ENCODE measurements at places on chromosomes 11 and 22.

- DNase-seq = no peak
Observed at GRCh38 chr11:36441610-36442208, 68.4 kb downstream of the TRAF6 start.

- no peak for DNase-seq
Observed at GRCh38 chr11:37333345-37333744, 735.3 kb upstream of the RAG2 start.

GRCh38 chr11:7871056-7871455 lies 60.0 kb downstream of the OR10A6 start:
- DNase-seq = no peak

DNA sequence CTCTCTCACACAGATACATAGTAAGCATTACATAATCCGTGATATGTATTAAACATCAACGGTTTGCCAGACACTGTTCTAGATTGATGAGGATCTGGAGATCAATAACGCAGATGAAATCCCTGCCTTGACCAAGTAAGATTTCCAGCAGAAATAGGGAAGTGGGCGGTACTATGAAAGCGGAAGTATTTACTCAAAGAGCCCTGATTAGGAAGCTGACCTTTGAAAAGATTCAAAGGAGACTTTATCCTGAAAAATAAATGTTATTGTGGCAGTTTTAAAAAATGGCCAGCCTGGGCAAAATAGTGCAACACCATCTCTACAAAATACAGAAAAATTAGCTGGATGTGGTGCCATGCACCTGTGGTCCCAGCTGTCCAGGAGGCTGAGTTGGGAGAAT lies 26.8 kb downstream of the GAB2 start:
- no peak for DNase-seq

DNA sequence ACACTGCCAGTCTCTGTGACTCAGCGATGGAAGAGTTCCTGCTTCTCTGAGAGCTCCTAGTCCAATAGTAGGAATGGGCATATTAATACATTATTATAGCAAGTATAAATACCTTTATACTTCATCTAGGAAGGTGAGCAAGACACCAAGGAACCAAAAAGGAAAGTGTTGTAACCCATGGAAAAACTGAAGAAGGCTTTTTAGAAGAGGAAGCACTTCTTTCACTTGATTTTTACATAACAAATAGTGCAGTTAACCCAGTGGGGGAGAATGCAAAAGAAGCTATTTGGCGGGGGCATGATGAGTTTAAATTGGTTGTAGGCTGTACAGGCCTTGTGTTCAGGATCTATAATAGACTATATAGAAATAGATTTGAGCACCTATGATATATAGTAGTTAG lies 31.2 kb upstream of the C11orf87 start:
- DNase-seq = no peak

GRCh38 chr22:26767351-26768155 lies 110.2 kb downstream of the MIAT start:
- no peak for DNase-seq

GRCh38 chr11:24321229-24321628 lies 175.6 kb upstream of the LUZP2 start:
- no peak for DNase-seq

- no peak for DNase-seq
Observed at GRCh38 chr22:32482708-32483107, 8.1 kb downstream of the FBXO7 start.

DNA sequence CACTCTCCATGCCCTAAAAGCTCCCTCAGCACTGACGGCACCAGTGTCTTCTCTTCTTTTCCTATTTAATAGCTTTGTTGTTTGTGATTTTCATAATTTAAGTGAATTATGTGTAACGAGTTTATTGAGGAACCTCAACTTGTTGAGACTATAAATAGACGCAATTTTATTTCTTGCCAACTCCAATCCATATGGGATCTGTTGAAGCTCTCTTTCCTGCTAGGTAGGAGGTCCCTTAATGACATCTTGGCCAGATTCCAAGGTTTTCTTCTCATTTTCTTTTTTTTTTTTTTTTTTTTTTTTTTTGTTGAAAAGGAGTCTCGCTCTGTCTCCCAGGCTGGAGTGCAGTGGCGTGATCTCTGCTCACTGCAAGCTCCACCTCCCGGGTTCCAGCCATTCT lies 14.2 kb downstream of the RTL6 start:
- no peak for DNase-seq

- no peak for DNase-seq
Observed at GRCh38 chr11:90594658-90595057, 371.8 kb upstream of the CHORDC1 start.

GRCh38 chr11:8325591-8326304 lies 62.1 kb upstream of the LMO1 start:
- no peak for DNase-seq

DNA sequence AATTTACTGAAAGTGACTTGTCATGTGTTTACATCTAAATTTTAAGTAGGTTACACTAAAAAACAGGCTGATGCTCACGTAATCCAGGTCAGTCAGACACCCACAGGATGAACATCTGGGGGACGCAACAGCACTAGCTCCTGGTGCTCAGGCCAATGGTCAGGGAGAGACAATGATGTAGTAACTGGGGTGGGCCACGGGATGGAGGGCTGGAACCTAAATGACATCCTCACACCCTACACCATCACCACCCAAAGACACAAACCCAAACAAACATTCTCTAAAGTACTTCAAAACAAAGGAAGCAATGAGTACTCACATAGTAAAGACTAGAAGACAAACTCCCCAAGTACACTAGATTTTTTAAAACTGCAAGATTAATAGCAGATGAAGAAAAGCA lies 53.5 kb upstream of the SLC25A1 start:
- no peak for DNase-seq

GRCh38 chr11:8257003-8257664 lies 6.5 kb downstream of the LMO1 start:
- no peak for DNase-seq

GRCh38 chr22:23070418-23071229 lies at the start of gene GNAZ:
Gene GNAZ, plus strand, starts transcription at chr22:23070519. Its CDS starts 25,177 bp downstream, at chr22:23095696.
- DNase-seq = no peak

GRCh38 chr22:33512908-33513307 lies 407.4 kb downstream of the LARGE1 start:
- DNase-seq = no peak

DNA sequence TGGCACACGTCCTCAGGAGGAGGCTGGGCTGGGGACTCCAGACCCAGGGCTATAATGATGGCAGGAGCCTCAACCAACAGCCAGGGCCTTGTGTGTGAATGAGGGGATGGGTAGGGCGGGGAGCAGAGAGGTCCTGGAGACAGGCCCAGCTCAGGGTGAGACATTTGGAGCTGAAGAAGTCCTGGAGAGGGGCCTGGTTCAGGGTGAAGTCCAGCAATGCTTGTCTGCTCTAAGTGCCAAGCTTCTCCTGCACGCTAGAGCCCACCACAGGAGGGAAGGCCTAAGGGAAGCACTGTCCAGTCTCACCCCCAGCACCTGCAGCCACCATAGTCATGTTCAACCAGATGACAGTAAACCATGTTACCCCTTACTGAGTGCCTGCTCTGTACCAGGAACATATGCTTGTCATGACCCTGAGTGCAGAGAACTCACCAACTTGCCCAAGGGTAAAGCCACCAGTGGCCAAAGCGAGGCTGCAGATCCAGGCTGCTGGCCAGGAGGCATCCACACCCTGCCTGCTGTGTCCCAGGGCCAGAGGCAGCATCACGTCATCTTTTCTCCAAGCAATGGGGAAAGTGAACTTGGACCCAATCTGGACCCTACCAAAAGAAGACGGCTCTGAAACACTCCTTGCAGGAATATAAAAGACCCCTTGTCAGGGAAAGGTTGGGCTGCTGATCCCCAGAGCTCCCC lies 24.0 kb downstream of the LMO1 start:
- DNase-seq = no peak

- DNase-seq = no peak
Observed at GRCh38 chr11:71131861-71132260, 120.5 kb downstream of the SHANK2 start.

DNA sequence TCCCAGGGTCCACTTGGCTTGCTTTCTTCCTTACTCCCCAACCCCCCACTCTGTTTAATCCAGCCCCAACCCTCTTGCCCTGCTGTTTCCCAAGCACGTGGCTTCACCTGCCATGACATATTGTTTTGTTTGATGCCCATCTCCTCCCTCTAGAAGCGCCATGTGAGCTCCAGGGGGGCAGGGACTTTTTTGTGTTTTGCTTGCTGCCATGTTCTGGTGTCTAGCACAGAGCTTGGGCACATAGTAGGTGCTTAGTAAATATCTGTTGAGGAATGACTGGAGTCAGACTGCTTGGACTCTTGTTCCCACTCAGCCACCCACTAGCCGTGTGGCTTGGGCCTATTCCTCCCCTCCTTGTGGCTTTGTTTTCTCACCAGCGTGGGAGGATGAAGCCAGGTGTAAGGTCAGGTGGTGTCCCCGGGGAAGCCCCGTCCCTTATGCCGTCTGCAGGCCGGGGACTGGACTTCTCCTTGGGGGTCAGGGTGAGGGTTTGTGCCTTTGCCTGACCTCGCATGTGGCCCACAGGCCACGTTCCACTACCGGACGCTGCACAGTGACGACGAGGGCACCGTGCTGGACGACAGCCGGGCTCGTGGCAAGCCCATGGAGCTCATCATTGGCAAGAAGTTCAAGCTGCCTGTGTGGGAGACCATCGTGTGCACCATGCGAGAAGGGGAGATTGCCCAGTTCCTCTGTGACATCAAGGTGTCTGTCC lies 3.8 kb downstream of the AIP start:
- no peak for DNase-seq

GRCh38 chr11:355581-356458 lies 13.5 kb upstream of the B4GALNT4 start:
- DNase-seq = no peak

DNA sequence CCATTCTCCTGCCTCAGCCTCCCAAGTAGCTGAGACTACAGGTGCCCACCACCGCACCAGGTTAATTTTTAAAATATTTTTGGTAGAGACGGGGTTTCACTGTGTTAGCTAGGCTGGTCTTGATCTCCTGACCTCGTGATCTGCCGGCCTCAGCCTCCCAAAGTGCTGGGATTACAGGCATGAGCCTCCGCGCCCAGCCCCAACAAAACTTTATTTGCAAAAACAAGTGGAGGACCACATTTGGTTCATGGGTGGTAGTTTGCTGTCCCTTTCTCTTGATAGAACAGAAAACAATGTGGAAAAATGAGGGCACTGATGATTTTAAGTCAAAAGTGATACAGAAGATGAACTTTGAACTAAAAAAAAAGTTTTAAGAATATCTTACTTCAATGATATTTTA lies 121.8 kb upstream of the SERPIND1 start:
- DNase-seq = no peak

DNA sequence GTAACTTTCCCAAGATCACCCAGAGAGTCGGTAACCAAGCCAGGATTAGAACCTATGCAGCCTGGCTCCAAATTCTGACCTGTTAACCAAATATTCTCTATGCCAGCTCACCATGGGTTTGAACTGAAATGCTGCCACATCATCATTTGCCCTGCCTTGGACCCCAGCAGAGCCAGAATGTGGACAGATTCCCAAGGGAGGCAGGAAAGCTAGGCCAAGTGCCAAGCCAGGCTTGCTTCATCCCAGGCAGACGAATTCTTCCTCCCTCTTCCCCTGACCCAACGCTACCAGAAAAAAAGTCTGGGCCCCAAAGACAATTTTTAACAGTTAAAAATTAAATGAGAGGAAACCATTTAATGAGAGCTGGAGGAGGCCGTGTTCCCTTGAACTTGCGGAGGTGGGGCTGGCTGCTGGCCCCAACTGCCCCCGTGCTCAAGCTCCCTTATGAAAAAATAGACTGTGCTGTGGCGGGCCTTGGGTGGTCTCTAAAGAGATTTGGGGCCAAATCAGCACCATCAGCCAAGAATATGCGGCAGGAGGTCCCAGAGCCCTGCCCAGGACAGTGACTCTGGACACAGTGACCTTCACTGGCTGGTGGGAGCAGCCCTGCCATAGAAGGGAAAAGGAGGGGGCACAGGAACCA lies 184.1 kb upstream of the SYT13 start:
- DNase-seq = no peak

- DNase-seq = no peak
Observed at GRCh38 chr11:36249246-36249645, 40.0 kb downstream of the COMMD9 start.

GRCh38 chr11:28448186-28448585 lies 340.0 kb downstream of the METTL15 start:
- DNase-seq = no peak

GRCh38 chr11:134001088-134001487 lies 44.3 kb upstream of the IGSF9B start:
- DNase-seq = no peak

GRCh38 chr11:66868726-66869566 lies 12.1 kb downstream of the LRFN4 start:
- peak; percentile 72 for DNase-seq

DNA sequence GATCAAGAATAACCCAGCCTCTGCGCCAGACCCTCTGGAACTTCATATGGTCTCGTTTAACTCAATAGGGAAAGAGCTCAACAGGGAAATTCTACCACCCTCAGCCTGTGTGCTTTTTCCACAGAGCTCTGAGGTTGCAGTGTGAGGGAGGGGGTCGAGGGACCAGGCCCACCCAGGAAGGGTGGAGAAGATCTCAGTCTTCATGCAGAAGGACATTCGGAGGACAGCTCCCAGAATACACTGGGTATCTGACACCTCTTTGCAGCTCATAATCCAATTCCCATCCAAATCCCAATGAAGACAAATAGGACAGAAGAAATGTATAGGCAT lies 56.6 kb downstream of the ST14 start:
- DNase-seq = no peak

All from iPS DF 6.9 (cell line).